ENCODE measurements at places on chromosomes 6 and 20.
A peak's percentile ranks its signal among the peaks of the same experiment; 100 is the strongest.

GRCh38 chr20:24837781-24838450 is 111.2 kb upstream of the CST7 start:
- H3K27me3 ChIP-seq: peaks cover 21% of the 10 kb centered on the region
- DNase-seq: no peak
- H3K4me1 ChIP-seq: peaks cover 6% of the 10 kb centered on the region

DNA sequence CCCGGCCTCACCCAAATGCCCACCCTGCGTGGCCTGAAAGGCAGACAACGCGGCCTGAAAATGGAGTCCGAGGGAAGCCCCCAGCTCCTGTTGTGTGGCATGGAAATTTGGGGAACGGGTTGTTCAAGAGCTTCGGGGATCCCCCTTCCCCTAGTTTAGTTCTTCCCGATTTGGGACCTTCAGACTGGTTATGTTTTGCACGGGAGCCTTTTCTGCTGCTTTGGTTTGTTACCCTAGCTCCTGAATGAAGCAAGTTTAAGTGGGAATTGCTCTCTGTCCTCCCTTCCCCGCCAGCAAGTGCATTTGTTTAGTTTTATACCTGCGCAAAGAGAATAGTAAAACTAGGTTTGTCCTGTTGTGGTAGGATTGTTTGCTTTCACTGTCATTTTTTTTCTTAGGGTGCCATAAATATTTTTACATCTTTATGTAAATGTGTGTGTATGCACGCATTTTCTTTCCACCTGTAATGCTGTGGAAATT is 604 bp downstream of the SH3BGRL2 start:
- H3K4me3 ChIP-seq: peak overlapping the region; percentile 76
- peaks cover 22% of the 10 kb centered on the region for H3K27me3 ChIP-seq
- H3K27ac ChIP-seq: no peak overlapping the region
- H3K4me1 ChIP-seq: peaks cover 6% of the 10 kb centered on the region
- no peaks in the 10 kb centered on the region for H3K36me3 ChIP-seq

DNA sequence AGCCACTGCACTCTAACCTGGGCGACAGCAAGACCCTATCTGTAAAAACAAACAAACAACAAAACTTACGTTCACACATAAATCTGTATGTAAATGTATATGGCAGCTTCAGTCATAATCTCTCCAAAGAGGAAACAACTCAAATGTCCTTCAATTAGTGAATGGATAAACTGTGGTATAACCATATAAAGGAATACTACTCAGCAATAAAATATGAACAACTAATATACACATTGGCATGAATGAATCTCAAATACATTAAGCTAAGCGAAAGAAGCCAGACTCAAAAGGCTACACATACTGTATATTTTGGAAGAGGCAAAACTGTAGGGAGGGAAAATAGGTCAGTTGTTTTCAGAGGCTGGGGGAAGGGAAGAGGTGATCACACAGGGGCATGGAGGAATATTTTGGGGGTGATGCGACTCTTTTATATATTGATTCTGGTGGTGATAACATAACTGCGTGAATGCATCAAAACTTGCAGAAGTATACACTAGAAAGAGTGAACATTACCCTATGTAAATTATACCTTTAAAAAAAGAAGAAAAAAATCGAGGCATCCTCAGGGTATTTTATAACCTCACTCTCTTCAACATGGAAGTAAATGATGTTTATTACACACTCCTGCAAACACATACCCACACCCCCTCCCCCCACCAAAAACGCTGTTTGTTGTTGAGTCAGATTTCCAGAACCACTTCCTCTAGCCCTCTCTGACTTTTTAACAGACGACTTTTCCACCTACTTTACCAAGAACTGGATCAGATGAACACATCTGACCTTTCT is 115.2 kb upstream of the RNF24 start:
- peaks cover 22% of the 10 kb centered on the region for H3K27me3 ChIP-seq
- no peak overlapping the region for H3K4me3 ChIP-seq
- no peak for DNase-seq
- no peaks in the 10 kb centered on the region for H3K4me1 ChIP-seq
- no peak overlapping the region for H3K27ac ChIP-seq
- H3K36me3 ChIP-seq: no peaks in the 10 kb centered on the region

DNA sequence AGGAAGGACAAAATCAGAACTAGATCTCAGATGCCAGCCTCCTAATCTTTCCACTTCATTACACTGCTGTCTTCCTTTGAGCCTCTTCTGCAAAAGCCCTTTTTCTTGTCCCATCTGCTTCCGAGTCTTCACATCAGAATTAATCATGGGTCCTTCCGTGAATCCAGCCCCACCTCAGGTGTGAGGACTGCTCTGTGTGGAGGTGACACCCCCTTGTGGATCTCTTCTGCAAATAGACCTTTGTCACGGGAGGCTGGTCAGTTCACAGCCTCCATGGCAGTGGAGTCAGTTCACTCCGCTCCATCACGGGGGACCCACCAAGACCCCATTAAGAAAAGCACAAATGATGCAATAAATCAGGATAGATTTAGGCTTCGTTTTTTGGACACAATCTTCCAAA is 171.1 kb downstream of the ADAT2 start:
- no peaks in the 10 kb centered on the region for H3K27me3 ChIP-seq
- DNase-seq: no peak
- H3K27ac ChIP-seq: no peak overlapping the region
- no peak overlapping the region for H3K4me3 ChIP-seq

DNA sequence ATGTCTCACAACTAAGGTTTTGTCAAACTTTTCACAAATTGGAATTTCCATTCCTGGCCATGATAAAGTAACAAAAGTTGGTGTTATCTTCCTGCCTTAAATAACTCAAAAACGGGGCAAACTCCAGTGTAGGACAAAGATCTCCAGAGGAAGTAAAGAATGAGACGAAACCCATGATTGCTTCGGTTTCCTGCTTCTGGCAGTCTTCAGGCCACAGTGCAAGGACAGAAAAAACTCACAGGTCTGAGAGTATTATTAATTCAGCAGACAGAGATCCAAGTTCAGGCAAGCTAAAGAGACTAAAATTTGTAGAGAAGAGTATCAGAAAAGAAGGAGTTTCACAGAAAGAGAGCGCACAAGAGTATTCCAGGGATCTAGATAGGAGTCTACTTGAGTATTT is 64.8 kb upstream of the RCAN2 start:
- H3K4me1 ChIP-seq: peaks cover 14% of the 10 kb centered on the region
- no peaks in the 10 kb centered on the region for H3K36me3 ChIP-seq
- peak overlapping the region; percentile 2 for H3K4me3 ChIP-seq
- H3K27me3 ChIP-seq: no peaks in the 10 kb centered on the region

DNA sequence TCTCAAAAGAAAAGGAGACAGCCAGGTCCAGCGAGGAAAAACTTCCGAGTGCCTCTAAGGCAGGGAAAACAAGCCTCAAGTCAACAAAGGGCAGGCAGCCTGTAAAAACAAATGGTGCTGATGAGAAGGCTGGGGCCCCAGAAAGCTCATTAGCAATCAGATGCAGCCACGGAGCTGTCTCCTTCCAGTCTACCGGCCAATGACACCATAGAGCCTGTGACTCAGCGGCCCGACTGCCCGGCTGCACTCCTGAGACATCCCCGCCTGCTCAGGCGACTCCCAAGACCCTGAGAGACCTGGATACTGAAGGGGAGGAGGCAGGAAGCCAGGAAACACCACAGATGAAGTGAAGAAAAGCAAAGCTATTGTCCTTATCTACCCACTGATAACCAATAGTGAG is 120.1 kb upstream of the HDDC2 start:
- H3K36me3 ChIP-seq: no peaks in the 10 kb centered on the region
- no peak overlapping the region for H3K4me3 ChIP-seq
- H3K27ac ChIP-seq: no peak overlapping the region
- no peaks in the 10 kb centered on the region for H3K27me3 ChIP-seq
- no peak for DNase-seq
- H3K4me1 ChIP-seq: no peaks in the 10 kb centered on the region

- H3K4me3 ChIP-seq: no peak overlapping the region
- H3K36me3 ChIP-seq: no peaks in the 10 kb centered on the region
- DNase-seq: no peak
- H3K27ac ChIP-seq: no peak overlapping the region
Observed at GRCh38 chr6:115721564-115721963, 339.1 kb downstream of the FRK start.

DNA sequence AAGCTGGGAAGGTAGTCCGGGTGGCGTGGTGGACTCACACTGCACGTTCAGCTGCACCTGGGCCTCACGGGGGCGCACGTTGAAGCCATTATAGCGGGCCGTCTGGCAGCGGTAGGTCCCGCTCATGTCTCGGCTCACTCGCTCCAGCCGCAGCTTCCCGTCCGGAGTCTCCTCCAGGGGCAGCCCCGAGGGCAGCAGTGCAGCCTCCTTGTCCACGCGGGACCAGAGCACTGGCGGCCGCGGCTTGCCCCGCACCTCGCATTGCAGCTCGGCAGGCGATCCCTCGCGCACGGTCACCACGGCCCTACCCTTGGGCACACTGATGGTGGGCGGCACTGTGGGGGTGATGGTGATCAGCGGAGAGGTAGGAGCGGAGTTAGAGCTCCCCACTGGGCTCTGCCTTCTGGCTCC is 47.6 kb downstream of the MDGA1 start:
- peaks cover 22% of the 10 kb centered on the region for H3K36me3 ChIP-seq
- peaks cover 12% of the 10 kb centered on the region for H3K27me3 ChIP-seq
- H3K27ac ChIP-seq: peak overlapping the region; percentile 51
- H3K4me1 ChIP-seq: peaks cover 15% of the 10 kb centered on the region
- no peak for DNase-seq
